Subcutaneous preadipocyte (primary cell): ENCODE measurements at places on chromosomes 4 and X. TPM values are rescaled to one million over a fixed set of nuclear protein-coding genes. Genes with fewer than 3 reads are reported as not detected.

The DRD5 gene
- not detected in 2 replicates for total RNA-seq

The ADGRL3 gene
- total RNA-seq = not detected in 2 replicates

The CTAG1B gene
- not detected in 2 replicates for total RNA-seq

The BEX3 gene
- total RNA-seq = 120 and 159 TPM in 2 replicates

The KCTD8 gene
- total RNA-seq = 0.20 TPM in 1 of 2 replicates, not detected in the other

The F9 gene
- under 0.01 TPM in 1 of 2 replicates, not detected in the other for total RNA-seq

The OTUD6A gene
- not detected in 2 replicates for total RNA-seq

The MAML3 gene
- total RNA-seq = 2.9 and 3.3 TPM in 2 replicates

The MFAP3L gene
- total RNA-seq = 0.73 and 2.5 TPM in 2 replicates

The CFAP299 gene
- 0.37 and 2.7 TPM in 2 replicates for total RNA-seq
